ENCODE measurements at places on chromosomes 2 and 18.

DNA sequence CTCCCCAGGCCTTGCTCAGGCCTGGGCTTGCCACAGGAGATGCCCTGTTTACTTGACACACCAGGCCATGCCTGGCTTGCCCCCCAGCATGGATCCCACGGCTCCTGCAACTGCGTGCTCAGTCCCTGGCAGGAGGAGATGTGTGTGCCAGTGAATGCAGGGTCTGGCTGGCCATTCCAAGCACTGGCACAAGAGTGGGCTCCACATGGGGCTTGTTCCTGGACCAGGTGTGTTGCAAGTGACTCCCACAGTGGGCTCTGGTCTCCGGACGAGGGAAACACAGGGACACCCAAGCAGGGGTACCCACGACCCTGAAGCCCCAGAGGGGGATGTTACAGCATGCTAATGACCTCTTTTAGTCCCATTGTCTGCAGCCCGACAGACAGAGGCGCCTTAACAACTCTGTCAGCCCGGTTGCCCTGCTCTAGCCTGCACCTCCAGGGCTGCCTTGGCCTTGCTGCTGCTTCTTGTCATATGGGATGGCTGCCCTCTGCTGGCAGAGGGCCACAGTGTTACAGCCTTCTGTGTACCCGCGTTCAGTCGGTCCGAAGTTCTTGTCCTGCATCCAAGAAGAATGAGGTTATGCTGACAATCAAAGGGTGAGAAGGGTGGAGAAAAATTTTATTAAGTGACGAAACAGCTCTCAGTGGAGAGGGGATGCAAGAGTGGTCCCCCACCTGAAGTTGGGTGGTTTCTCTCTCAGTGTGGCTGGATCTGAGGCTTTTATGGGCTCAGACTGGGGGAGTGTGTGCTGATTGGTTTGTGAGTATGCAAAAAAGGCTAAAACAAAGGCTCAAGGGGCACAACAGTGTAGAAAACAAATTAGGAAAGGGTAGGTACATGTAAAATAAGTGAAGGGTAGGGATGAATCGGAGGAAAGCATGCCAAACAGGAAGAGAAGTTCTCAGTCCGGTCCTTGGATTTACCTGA lies 180.4 kb downstream of the MBD5 start:
- no peaks in the 10 kb centered on the region for H3K27me3 ChIP-seq
- no peaks in the 10 kb centered on the region for H3K4me1 ChIP-seq
- H3K27ac ChIP-seq, result no peak overlapping the region
- H3K4me3 ChIP-seq, result no peak overlapping the region

DNA sequence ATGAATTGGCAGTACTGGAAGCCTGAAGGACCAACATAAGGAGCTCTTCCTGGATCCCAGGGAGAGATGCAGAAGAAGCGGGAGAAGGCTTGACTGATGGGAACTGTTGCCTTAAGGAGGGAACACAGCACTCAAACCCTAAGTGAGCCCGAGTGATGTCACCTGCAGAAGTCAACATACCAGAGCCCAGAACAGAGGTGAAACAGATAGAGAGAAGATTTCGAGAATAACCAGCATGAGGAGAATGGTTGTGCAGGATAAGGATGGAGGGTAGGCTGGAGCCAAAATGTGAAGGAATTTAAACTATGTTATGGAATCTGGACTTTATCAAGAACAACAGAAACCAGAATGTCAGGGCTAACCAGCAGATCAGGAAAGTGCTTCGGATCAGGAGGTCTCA lies 463.1 kb upstream of the DDX18 start:
- H3K4me3 ChIP-seq, result no peak overlapping the region
- DNase-seq, result no peak
- no peaks in the 10 kb centered on the region for H3K4me1 ChIP-seq
- no peak overlapping the region for H3K27ac ChIP-seq
- H3K36me3 ChIP-seq, result no peaks in the 10 kb centered on the region
- H3K27me3 ChIP-seq, result no peaks in the 10 kb centered on the region

DNA sequence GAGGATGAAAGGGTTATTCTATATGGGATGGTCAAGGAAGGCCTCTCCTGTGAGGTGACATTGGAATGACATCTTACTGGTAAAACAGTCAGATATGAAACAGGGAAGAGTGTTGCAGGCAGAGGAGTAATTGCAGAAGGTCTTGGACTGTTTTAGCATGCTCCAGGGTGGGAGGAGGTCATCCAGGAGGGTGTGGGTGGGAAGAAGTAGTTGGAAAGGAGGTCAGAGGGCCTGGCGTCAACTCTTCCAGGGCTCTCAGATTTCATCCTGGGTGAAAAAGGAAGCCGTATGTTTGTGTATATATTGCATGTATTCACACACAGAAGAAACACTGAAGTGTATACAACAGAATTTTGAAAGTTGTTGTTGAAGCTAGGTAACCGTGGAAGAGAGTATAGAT lies 48.2 kb downstream of the ATP9B start:
- H3K27ac ChIP-seq, result no peak overlapping the region
- H3K4me3 ChIP-seq, result no peak overlapping the region
- peaks cover 20% of the 10 kb centered on the region for H3K36me3 ChIP-seq
- no peaks in the 10 kb centered on the region for H3K27me3 ChIP-seq

GRCh38 chr18:34805103-34805877 lies 95.2 kb downstream of the DTNA start:
- H3K4me3 ChIP-seq, result no peak overlapping the region
- no peak overlapping the region for H3K27ac ChIP-seq
- no peak for DNase-seq
- no peaks in the 10 kb centered on the region for H3K27me3 ChIP-seq
- H3K36me3 ChIP-seq, result no peaks in the 10 kb centered on the region

DNA sequence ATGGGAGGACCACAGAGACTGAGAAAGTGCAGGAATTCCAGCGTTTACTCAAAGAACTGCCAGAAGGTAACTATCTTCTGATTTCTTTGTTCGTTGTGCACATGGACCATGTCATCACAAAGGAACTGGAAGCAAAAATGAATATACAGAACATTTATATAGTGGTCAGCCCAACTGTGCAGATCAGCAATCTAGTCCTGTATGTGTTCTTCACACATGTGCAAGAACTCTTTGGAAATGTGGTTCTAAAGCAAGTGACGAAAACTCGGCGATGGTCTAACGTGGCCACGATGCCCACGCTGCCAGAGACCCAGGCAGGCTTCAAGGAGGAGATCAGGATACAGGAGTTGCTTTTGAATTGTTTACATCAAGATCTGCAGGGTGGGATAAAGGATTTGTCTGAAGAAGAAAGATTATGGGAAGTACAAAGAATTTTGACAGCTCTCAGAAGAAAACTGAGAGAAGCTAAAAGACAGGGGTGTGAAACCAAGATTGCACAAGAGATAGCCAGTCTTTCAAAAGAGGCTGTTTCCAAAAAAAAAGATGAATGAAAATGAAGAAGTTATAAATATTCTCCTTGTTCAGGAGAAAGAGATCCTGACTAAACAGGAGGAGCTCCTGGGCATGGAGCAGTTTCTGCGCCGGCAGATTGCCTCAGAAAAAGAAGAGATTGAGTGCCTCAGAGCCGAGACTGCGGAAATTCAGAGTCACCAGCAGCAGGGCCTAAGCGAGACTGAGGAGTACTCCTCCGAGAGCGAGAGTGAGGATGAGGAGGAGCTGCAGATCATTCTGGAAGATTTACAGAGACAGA lies 8.3 kb upstream of the CHST10 start:
- H3K4me3 ChIP-seq, result no peak overlapping the region
- H3K27me3 ChIP-seq, result no peaks in the 10 kb centered on the region
- no peaks in the 10 kb centered on the region for H3K4me1 ChIP-seq
- no peaks in the 10 kb centered on the region for H3K36me3 ChIP-seq

DNA sequence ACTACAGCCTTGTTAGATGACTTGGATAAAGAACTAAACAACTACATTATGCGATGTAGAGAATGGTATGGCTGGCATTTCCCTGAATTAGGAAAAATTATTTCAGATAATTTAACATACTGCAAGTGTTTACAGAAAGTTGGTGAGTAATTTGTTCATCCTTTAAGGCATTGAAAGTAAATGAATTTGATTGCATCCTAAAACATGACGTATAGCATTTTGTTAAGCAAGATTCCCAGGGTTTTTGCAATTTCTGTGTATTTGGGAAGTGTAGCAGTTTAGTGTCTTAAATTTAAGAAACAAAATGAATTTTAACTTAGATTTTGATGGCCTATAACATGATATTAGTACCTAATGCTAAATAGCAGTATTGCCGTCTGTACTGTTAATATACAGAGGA lies 24.8 kb downstream of the NOP58 start:
- no peak overlapping the region for H3K4me3 ChIP-seq
- no peaks in the 10 kb centered on the region for H3K4me1 ChIP-seq
- no peaks in the 10 kb centered on the region for H3K27me3 ChIP-seq
- DNase-seq, result no peak
- H3K36me3 ChIP-seq, result peaks cover 13% of the 10 kb centered on the region

DNA sequence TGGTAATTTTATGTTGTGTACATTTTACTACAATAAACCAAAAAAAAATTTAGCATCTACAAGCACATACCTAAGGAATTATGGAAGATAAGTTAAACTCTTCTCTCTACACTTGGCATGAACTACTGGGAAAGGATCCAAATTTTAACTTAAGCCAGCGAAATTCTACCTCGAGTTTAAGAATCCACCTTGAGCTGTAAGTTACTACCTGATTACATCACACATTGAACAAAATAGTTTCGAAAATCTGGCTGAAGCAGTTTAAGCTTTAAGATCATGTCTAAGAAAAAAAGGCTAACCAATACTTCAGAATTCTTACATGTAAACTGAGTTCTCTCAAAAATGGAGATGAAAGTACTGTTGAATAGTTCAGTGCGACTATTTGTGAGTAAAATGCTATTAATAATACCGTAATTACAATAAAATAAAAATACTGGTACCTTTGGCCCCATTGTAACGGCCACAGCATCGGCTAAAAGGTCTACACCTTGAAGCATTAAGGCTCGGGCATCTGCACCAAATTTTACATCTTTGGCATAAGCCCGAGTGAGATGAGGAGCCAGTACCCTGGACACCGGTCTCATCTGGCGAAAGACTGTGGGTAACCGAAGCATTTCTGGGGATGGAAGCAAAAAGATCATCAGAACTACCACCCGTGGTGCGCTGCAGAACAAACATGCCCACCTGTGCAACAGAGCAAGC lies 1.3 kb downstream of the HSPD1 start:
- no peak for DNase-seq
- peak overlapping the region; percentile 54 for H3K4me3 ChIP-seq
- peaks cover 4% of the 10 kb centered on the region for H3K36me3 ChIP-seq

DNA sequence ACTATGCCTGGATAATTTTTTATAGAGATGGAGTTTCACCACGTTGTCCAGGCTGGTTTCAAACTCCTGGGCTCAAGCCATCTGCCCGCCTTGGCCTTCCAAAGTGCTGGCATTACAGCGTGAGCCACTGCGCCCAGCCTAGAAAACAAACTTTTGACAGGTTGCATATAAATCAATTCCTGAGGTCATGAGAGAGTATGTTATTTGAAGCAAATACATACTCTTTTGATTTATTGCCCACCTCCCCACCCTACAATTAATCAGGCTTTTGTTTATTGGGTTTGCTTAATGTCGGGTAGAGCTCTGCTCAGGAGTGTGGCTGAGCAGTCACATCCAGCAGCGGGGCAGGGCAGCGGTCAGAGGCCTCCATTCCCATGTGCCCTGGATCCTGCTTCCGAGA lies 37.9 kb upstream of the ASB1 start:
- no peak overlapping the region for H3K27ac ChIP-seq
- H3K27me3 ChIP-seq, result no peaks in the 10 kb centered on the region
- no peak overlapping the region for H3K4me3 ChIP-seq
- no peaks in the 10 kb centered on the region for H3K4me1 ChIP-seq
- no peak for DNase-seq

GRCh38 chr18:55396267-55396905 lies 191.6 kb downstream of the TCF4 start:
- H3K4me3 ChIP-seq, result no peak overlapping the region
- H3K36me3 ChIP-seq, result no peaks in the 10 kb centered on the region
- no peak for DNase-seq
- H3K4me1 ChIP-seq, result no peaks in the 10 kb centered on the region

DNA sequence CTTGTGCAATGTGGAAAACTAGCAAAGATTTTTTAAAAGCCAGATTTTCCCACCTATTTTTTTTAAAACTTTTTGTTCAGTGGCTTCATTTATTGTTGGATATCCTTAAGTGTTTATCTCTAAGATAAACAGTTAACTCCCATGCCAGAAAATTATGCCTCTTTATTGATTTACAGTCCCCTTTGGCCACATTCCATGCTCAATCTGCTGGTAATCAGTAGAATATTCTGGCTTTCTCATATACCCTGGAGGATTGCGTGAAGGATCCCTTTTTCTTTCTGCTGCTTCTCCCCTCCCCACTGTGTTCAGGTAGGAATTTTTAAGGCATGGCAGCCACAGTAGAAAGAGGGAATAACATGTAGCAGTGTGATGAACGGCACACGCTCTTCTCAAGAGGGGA lies 2.6 kb downstream of the GRHL1 start:
- no peaks in the 10 kb centered on the region for H3K36me3 ChIP-seq
- H3K4me1 ChIP-seq, result peaks cover 14% of the 10 kb centered on the region
- DNase-seq, result no peak
- H3K27ac ChIP-seq, result no peak overlapping the region
- H3K27me3 ChIP-seq, result peaks cover 11% of the 10 kb centered on the region

DNA sequence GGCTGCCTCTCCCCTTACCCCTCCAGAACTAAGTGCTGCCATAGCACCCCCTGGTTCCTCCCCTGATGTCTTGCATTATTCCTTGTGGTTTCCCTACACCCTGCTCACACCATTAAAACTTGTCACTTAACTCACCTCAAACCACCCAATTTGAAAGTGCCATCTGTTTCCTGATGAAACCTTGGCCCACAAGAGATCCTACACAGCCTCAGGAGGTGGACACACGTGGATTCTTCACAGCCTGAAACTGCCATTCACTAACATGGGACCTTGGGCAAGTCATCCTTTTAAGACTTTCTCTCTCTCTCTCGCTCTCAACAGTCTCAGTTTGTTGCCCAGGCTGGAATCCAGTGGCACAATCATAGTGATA lies 27.5 kb upstream of the FAM124B start:
- H3K4me3 ChIP-seq, result no peak overlapping the region
- no peaks in the 10 kb centered on the region for H3K4me1 ChIP-seq
- no peak for DNase-seq

DNA sequence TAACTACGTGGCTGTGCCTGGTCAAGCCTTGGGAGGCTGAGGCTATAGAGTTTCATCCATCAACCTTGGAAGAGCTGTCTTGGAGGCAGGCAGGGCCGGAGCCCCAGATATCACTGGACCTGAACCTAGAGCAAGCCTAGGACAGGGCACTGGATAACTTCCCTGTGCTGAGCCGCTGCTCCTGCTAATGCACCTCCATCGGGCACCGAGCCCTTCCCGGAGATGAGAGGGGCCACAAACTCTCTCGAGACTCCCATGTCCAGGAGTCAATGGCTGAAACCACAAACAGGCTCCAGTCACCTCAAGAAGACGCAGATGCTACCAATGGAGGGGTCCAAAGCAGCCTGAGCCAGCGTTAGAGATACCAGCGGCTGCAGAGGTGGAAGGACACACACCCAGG lies 866.0 kb downstream of the LRP1B start:
- H3K4me3 ChIP-seq, result no peak overlapping the region
- H3K27me3 ChIP-seq, result no peaks in the 10 kb centered on the region
- DNase-seq, result no peak
- H3K36me3 ChIP-seq, result no peaks in the 10 kb centered on the region
- no peak overlapping the region for H3K27ac ChIP-seq
